ENCODE measurements at places on chromosomes 3 and 15.

DNA sequence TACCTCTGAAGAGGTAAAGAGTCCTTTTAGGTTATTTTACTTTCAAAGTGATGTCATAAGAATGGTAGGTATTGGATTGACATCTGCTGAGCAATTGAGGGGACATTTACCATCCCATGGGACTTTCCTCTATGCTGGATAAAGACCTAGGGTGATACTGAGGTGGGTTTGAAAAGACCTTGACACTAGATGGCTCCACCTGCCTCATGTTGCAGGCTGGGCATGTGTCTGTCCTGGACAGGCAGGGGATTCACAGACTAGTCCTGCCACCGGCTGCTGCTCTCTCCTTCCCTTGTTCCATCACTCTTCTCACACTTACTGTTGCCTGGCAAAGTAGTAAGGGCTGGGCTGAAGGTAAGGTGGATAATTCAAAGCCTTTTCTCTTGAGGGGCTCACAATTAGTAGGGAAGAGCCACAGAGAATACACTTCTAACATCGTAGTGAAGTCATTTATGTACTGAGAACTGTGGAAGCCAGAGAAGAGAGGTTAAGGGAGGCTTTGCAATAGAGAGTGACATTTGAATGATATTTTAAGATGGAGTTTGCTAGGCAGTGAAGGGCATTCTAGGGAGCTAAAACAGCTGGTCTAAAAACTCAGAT lies 27.7 kb downstream of the TRAK1 start:
- DNase-seq: no peak

- DNase-seq: peak; percentile 29
Measured at GRCh38 chr15:75104804-75105557, 81.6 kb downstream of the PPCDC start.

DNA sequence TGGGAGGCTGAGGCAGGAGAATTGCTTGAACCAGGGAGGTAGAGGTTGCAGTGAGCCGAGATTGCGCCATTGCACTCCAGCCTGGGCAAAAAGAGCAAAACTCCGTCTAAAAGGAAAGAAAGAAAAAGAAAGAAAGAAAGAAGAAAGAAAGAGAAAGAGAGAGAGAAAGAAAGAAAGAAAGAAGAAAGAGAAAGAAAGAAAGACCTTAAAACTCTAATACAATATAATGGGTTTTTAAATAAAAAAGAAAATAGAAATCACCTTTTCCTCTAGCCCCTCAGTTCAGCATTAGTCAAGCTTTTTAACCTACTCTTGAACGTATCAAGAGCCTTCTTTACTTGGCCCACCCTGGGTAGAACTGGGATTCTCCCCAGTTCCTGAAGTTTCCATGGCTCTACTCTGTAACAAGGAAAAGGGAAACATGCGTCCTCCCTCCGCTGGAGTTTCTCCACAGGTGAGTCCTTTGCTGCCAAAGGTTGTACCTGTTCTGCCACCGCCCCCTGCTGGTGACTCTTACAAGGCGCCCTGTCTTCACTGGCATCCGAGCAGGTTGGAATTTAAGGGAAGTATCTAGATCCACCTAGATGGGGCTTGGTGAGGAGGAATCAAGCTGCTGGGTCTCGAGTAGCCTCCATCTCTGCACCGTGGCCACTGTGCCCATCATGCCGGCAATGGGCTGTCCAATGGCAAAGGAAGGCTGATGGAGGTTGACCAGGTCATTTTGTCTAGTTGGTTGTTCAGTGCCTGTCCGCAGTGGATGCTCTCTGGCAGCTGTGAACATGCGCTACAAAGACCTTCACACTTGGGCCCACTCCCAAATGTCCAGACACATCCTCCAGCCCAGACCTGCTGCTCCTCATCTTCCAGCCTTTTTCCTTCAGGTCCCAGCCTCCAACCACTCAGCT lies 20.6 kb upstream of the EPHB3 start:
- DNase-seq: peak; percentile 62

DNA sequence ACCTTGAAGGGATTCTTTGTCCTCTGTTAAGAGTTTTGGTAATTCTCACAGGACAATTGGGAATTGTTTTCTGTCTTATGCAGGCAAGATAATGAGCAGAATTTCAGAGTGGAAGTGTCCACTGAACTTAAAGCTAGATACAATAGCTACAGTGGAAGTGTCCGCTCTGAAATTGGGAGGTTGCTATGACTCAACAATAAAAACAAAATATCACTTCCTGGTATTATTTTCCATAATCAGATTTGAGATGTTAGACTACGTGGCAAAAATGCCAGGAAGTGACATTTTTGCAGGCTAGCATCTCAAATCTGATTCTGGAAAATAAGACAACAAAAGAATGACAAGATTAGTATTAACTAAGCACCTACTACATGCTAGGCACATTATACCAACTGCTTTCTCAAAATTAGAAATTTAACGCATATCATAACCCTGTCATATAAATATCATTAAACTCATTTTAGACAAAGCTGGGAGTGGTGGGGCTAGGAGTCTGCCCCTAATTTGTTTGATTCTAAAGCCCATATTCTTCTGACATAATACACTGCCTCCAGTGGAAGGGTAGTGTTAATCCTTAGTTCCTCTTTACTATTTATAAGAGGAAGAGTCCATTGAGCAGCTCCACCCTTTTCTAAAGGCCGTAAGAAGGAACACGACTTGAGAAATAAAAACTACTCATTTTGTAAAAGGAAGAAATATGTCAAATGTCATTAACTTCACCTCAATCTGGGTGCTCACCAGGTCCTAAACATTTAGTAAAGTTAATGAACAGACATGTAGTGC lies 266.9 kb upstream of the STT3B start:
- DNase-seq: no peak

GRCh38 chr3:62723914-62724217 lies 151.3 kb downstream of the CADPS start:
- no peak for DNase-seq

GRCh38 chr15:41886741-41887140 lies 7.1 kb downstream of the SPTBN5 start:
- no peak for DNase-seq

DNA sequence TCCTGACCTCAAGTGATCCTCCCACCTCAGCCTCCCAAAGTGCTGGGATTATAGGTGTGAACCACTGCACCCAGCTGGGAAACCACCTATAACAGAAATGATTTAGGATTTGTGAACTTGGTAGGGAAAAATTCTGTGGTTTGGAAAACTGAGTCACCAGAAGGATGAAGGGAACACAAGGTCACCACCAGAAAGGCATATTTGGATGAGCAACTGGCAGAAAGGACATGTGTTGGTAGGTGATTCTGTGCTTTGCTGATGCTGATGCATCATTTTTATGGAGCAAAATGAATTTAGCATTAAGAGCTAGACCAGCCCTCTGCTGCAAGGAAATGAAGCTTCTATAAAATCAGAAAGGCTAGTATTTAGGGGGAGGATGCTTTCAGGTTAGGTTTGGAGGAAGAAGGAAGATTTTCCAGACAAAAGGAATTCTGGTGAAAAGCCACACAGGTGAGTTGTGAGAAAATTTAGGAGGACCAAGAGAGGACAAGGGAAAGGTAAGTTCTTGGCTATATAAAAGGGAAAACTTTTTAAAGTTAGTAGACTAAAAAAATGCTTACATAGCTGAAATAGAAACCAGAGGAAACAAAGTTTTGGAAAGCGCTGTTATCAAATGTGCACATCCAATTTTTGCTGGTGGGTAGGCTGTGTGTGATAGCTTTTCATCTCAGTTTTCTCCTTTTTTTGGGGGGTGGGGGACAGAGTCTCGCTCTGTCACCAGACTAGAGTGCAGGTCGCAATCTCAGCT lies 3.6 kb downstream of the PXK start:
- no peak for DNase-seq

GRCh38 chr3:188233320-188233719 lies 79.4 kb downstream of the LPP start:
- no peak for DNase-seq

DNA sequence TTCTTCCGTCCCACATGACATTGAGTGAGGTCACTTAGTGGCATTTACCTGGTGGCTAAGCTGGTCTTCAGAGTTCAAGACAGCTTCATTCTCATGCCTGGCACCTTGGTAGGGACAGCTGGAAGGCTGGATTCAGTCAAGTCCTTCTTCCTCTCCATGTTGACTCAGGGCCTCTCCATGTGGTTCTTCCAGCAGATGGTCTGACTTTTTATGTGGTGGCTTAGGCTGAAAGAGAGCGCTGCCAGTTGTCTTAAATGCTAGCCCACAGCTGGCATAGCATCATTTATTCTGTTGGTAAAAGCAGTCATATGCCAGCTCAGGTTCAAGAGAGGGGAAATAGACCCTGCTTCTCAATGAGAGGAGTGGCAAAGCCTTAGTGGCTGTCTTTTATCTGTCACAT lies 53.0 kb upstream of the CTDSPL start:
- no peak for DNase-seq

- DNase-seq: peak; percentile 49
Measured at GRCh38 chr3:157128771-157129681, 30.9 kb downstream of the CCNL1 start.

DNA sequence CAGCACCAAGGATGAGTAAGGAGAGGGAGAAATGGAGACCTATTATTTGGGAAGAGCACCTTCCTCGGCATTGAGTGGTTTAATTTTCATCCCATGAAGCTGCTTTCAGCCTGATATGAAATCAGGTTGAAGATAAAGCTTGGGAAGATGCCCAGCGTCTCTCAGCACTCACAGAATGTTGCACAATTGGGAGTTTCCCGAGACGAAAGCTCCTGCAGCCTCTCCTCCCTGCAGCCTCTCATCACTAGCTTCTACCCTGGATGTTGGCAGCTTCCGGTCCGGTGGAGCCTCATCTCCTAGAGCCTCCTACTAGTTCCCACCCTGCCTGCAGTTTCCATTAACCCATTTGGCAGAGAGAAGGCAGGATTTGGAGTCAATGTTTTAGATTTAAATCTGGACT lies 40.3 kb downstream of the EDEM1 start:
- no peak for DNase-seq

DNA sequence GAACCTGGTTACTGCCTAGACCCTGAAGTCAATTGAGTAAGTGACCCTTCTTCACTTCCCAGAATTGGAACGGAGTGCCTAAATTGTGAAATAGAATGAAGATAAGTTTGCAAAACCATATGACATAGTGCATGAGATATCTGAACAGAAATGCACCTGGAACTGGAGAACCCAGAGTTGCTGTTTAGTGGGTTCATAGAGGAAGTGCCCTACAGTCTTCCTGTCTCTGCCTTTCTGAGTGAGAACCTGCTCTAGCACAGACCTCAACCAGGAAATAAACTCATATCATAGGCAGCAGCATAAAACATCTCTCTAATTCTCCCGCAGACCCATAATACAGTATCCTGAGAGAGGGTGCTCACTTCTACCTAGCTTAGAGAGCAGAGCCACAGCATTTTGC lies 82.9 kb downstream of the EOMES start:
- DNase-seq: peak; percentile 39

DNA sequence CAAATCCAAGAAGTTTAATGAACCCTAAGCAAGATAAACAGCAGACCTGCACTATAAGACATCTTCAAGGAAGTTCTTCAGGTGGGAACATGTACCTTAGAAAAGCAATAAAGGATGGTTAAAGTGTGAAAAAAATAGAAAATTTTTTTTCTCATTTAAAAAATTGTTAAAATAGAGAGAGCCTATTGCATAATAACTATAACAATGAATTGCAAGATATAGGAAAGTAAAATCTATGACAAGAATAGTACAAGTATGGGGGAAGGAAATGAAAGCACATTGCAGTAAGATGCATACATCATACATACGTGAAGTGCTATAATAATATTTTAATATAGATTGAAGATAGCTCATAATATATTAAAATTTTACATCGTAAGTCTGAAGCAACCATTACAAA lies 310.1 kb upstream of the KCNMB2 start:
- no peak for DNase-seq

- no peak for DNase-seq
Measured at GRCh38 chr15:51105430-51106016, 10.8 kb upstream of the TNFAIP8L3 start.

DNA sequence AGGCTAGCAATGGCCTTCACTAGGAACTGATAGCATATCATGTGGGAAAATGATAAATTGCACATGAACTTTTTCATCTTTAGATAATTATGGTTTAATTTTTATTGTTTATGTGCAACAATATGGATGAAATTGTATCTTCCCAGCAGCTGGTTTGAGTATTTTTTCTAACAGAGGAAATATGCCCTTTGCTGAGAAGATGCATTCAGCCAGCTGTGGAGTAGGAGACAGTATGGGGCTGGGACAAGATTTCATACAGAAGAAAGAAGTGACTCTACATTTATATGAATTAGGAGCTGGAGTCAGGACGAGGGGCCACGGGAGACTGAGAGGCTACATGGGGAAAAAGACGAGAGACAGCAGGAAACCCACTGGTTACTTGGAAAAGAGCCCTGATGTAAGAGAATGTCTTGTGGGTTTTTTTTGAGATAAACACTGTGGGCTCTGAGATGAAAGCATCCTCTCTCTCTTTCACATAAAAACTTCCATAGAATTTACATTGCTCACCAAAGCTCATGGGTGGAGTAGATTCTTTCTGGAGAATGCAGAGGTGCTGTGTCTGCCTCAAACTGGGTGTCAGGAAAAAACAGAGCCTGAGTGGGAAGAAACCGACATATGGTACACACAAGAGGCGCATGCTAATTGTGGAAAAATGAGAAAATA lies 115.2 kb upstream of the PDZRN3 start:
- no peak for DNase-seq

DNA sequence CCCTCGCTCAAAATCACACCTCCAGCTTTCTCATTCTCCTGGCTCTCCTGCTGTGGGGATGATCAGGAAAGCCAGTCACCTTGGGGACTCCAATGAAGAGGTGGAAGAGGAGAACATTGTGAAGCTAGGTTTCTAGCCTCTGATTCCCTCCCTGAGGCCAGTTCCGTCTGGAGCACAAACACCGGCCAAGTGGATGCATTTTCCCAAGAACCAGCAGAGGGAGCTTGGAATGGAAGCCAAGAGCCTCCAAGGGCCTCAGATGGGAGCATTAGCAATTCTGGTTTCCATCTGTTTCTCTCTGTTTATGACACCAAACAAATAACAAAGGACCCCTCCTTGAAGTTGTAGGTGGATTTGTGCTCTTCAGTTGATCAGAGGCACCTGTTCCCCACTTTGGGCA lies 40.6 kb upstream of the NMNAT3 start:
- DNase-seq: no peak

Data from central memory CD4-positive, alpha-beta T cell (primary cell).